Right atrium auricular region (tissue), 2 donors: ENCODE measurements at places on chromosomes 7 and 10. TPM values are rescaled to one million over a fixed set of nuclear protein-coding genes. Genes with fewer than 3 reads are reported as not detected.

DNA sequence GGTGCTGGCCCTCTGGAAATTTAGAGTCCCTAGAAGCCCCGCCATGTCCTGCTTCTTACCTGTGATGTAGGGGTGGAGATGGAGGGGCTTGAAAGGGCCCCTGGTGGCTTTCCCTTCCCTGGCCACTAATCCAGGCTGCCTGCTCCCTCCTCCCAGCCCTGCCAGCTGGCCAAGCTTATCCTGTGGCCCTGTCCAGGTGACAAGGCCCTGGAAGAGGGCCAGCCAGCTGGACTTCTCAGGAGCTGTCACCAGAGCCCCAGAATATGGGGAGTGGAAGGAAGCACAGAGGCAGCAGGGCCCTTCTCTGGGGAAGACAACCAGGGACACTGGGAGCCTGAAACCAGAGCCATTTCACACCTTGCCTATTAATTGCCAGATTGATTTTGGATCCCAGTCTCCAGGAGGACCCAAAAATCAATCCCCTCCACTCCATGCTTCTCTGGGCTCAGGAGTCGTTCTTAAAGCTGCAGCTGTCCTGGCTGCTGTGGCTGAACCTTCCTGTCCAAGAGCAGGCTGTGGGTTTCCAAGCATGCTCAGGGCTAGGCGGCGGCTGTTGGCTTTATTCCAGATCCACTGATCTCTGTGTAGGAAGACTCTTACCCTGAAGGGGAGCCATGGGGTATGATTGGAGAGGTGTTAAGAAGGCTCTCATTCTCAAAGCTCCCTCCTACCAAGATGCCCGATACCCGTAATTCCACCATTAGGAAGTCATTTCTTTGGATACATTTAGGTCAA is 52.6 kb upstream of the PCBD1 start:
- DNase-seq = no peak

GRCh38 chr7:13908667-13909397 is 80.6 kb downstream of the ETV1 start:
- DNase-seq = no peak

EVX1 gene
- not detected for total RNA-seq

DNA sequence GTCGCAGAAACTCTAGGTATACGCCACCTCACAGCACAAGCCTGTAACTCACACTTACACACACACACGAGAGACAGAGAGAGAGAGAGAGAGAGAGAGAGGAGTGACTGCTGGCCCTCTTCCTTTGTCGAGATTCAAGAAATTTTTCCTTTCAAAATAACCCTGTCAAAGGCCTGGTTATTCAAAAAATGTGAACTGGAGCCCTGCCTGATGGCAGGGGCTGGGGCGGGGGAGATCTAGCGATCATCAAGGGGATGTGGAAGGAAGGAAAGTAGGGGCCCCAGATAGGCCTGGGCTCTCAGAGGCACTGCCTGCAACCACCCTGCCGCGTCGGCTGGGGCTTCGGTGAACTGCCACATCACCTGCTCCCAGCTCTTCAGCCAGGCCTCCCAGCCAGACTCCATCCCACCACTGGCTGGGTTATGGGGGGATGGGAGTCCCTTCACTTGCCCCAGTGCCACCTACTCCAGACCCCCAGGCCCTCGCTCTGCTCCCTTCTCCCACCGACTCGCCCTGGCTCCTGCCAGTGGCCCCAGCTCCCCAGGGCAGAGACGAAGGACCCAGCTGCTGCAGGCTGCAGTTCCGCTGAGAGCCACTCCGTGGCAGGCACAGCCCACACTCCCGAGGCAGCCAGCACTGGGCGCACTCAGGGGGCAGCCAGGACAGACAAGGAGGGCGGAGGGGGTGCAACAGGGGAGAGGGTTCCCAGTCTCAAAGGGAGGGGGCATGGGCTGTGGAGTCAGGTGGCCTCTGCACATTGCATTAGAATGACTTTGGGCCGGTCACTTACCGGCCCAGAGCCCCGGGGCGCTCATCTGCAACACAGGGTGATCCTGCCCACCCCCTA is 15.3 kb downstream of the KCNH2 start:
- DNase-seq = no peak

ATP5MK gene
- 554 TPM for total RNA-seq

DNA sequence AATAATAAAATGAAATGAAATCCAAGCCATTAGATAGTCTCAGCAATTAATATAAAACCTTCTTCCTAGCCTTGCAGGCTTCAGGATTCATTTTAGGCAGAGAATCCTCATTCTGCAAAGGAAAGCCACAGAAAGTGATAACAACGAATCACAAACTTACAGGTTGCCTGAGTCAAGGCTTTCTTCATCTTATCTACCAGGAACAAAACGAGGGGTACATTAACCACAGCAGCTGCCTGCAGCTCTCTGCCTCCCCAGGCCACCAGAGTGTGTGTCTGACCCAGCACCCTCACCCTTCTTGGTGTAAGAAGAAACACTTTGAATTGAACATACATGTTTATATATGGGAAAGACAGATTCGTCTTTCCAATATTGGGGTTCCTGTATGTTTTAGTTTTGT is 12.5 kb upstream of the TNS3 start:
- no peak for DNase-seq

DNA sequence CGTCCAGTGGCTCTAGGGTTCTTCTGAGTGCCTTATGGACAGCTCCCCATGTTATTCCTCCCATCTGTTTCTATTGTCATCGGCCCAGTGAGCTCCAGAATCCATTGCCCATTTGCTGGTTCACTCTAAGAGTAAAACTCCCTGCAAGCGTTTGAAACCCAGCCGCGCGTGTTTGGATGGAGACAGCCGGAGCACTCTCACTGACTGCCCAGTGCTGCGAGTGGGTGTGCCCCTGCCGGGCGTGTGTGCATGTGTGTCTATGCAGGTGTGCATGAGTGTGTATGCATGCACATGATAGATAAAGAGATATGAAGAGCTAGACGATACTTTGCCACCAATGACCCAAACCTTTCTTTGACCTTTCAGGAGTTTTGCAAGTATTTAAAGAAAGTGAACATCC is 347.2 kb upstream of the MKI67 start:
- DNase-seq = no peak
